Spinal cord (tissue), 10 donors: ENCODE measurements at places on chromosomes 5 and 9. TPM values are rescaled to one million over a fixed set of nuclear protein-coding genes. Genes with fewer than 3 reads are reported as not detected.

DNA sequence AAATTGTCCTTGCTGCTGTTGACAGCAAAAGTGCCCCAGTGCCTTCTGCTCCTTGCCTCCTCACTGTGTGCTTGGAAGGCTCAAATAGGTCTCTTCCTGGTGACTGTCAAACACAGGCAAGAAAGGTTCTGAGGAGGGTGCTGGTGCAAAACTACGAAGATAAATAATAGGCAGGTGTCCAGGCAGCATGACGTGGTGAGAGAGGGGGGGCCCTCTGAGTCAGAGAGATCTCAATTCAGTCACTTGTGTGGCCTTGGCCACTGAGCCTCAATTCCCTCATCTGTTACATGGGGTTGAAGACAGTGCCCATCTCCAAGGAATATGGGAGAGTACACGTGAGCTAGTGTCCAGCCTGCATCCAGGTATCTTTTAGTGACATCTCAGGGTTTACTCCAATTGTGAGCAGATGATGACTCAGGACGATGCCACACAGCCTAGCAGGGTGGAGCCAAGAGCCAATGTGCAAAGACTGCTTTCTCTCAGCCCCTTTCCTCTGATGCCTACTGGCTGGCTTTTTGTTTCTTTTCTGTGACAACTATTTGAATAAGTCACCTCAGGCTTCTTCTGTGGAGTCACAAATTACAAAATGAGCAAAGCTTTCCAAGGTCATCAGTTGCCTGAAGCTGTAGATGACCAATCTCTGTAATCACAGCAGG lies 29.7 kb upstream of the SMIM32 start:
- DNase-seq = no peak

DNA sequence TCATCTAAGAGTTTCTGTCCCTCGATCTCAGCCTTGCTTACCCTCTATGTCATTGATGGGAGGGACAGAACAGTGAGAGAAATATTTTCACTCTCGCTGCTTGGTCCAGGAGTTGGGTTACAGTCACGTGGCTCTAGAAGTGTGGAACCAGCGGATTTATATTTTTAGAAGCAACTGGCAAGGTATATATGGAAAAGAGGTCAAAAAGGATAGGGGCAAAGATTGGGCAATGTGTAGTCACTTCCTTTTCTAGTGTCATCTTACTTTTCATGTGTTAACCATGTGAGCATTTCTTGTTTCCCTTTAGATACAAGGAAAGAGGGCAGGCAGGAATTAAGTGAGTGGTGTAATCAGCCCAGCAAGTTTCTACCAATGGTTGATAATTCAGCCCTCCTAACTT lies 111.5 kb upstream of the ZNF366 start:
- no peak for DNase-seq

DNA sequence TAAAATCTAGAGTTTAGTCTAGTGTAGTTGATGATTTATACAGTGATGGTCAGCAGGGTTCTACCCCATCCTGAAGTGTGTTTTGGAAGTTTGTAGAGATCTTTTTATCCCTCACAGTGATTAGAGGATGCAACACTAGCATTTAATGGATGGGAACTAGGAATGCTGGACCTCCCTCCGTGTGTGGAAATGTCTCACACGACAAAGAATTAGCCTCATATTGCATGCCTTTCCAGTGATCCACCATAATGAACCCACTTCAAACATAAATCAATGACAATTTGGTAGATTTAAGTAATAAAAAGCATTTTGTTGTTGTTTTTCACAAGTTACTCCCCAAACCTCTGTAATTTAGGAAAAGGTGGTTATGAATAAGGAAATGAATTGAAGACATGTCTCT lies 82.5 kb upstream of the LMNB1 start:
- no peak for DNase-seq

- DNase-seq = no peak
Measured at GRCh38 chr5:169702693-169703481, 65.8 kb downstream of the DOCK2 start.

DNA sequence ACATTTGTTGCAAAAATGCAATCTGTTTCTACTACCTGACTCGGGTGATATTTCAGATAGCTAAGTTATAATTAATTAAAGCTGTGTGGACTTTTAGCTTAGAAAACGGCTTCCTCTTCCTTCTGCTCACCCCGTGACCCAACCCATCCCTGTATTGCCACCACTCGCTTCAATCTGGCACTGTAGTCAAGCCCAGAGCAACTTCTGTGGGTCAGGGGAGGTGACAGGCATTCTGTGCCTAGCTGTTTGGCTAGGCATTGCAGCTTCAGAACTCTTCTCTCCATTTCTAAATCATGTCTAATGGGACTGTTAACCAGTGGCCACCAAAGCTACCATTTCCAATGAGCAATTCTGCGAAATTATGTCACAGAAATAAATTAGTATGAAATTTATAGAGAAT lies 179.7 kb upstream of the TLX3 start:
- no peak for DNase-seq

- DNase-seq = no peak
Measured at GRCh38 chr5:73625372-73625943, 538 bp upstream of the ARHGEF28 start.

GRCh38 chr5:157513182-157513581 lies 53.2 kb downstream of the NIPAL4 start:
- no peak for DNase-seq

GRCh38 chr5:25858019-25858418 lies 1180.4 kb downstream of the CDH9 start:
- DNase-seq = no peak

Gene FXN
- total RNA-seq = 8.0 TPM
